Activated CD4-positive, alpha-beta memory T cell treated with anti-CD3 and anti-CD28 coated beads for 36 hours (primary cell): ENCODE measurements at places on chromosomes 4 and X.

- no peak for DNase-seq
Observed at GRCh38 chr4:64385220-64385619, 24.0 kb downstream of the TECRL start.

DNA sequence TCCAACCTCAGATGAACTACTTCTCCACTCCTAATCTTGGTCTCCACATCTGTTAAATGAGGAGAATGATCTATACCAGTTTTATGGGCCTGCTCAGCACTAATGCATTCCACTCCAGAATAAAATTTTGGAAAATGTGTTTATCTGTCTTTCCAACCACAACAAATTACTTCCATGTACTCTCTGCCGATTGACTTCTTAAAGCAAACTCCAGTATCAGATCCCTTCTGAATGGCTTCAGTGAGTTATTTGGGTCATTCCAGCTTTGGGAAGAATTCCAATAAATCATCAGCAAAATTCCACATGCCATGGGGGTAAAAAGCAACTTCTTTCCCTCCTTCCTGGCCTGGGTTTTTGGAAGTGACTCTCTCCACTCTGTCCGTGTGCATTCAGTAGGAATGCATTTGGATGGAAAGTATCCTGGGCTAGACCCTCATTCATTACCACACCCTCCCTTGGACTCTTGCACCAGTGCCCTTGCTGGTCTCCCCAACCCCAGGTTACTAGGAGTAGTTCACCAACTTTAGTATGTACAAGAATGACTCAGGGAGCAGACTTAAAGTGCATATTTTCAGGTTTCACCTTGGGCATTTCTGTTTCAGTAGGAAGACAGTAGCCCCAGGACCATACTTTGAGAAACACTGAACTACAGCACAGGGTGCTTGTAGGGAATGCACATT is 15.4 kb upstream of the ADH6 start:
- no peak for DNase-seq

GRCh38 chr4:110621839-110622751 is 782 bp downstream of the PITX2 start:
- no peak for DNase-seq

- DNase-seq, result no peak
Observed at GRCh38 chr4:99275885-99276284, 14.9 kb downstream of the ADH1A start.

GRCh38 chr4:3403348-3403906 is 38.3 kb upstream of the HGFAC start:
- DNase-seq, result no peak

- no peak for DNase-seq
Observed at GRCh38 chr4:48462363-48462762, 20.8 kb upstream of the SLC10A4 start.

- DNase-seq, result no peak
Observed at GRCh38 chrX:112678831-112679230, 907 bp downstream of the LHFPL1 start.

- no peak for DNase-seq
Observed at GRCh38 chr4:85774489-85774888, 299.5 kb downstream of the ARHGAP24 start.

- no peak for DNase-seq
Observed at GRCh38 chr4:148311526-148311925, 130.7 kb downstream of the NR3C2 start.

- DNase-seq, result no peak
Observed at GRCh38 chrX:23964191-23964590, 56.4 kb downstream of the CXorf58 start.

GRCh38 chr4:56314207-56314915 is 72.9 kb downstream of the AASDH start:
- no peak for DNase-seq

GRCh38 chr4:77183777-77184420 is 26.9 kb downstream of the CCNG2 start:
- no peak for DNase-seq

- no peak for DNase-seq
Observed at GRCh38 chr4:144402176-144402575, 243.8 kb upstream of the HHIP start.

DNA sequence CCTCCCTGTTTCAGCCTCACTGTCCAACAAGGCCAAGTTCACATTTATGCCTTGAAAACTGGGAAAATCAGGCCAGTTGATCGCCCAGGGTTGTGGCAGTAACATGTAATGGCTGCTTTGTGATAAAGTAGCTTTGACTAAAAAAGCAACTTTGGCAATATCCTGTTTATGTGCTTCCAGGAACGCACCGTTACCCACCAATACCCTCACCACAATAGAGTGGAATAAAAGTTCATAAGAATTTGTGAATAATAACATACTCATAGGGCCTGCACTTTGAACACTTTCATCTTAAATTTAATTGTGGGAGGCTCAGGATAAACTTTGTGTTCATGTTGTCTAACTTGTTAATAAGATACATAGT is 80.7 kb upstream of the MAML3 start:
- DNase-seq, result no peak

DNA sequence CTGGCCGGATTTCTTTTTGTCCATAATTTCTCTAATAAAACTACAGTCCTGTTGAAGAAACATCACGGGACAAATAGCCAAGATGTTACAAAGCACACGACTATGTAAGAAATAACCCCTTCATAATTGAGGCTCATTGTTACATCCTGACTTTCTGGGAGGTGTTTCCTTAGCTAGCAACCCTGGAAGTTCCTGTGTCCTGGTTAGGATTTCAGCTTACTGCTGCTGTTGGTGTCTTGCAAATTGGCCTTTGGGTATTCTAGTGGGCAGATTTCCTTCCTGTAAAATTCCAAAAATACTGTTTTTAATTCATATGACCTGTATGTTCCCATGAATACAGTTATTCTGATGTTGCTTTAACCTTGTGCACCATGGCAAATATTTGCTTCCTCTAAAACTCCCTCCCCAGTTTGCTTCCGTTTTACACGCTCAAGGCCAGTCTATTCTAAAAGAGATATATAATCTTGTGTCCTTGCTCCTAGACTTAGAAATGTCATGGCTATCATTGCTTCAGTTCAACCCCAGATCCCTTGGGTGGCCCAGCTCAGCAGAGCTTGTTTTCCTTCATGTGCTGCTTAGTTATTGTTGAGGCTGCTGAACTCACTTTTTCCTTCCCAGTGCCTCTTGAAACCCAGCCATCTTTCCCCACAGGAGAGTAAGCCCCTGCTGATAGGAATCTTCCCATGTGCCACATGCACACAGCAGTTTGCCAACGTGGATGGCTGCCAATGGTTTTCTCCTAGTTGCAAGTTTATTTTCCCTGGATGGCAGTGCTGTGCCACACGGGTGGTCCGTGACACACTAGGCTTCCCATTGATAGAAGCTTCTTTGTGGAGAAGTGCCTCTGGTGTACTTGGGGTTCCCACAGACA is 75.8 kb downstream of the TSPAN7 start:
- DNase-seq, result no peak

- DNase-seq, result no peak
Observed at GRCh38 chr4:86302251-86302650, 57.6 kb downstream of the MAPK10 start.

GRCh38 chr4:155338196-155338595 is 38.6 kb downstream of the MAP9 start:
- DNase-seq, result no peak

DNA sequence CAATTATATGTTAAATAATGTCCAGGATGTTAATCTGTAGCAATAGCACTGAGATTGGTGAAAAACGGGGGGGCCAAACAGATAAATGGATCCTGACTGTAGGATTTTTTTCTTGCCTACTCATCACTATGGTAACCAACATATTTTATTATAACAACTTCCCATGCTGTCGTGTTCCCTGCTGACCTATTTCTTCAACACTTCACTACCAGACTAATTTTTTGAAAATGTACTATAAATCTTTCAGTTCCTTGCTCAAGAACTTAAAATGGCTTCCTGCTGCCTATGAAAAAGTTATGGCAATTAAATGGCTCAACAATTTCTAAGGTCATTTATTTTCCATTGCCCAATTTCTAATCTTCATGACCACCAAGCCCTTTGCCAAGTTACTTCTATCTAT is 38.9 kb upstream of the CFAP47 start:
- DNase-seq, result no peak

DNA sequence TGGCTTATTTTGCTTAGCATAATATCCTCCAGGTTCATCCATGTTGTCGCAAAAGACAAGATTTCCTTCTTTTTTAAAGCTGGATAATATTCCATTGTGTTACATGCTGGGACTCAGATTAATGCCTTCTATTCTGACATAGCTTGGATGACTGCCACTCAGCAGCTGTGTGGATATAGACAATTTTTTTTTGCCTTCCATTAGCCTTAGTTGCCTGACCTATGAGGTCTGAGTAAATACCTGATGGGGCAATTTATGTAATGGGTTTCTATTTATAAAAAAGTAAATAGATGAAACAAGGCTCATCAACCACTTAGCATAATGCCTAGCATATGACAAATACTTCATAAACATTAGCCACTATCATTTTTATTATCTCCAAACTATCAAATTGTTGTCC is 515.4 kb downstream of the ZNF674 start:
- DNase-seq, result no peak

- no peak for DNase-seq
Observed at GRCh38 chrX:129638917-129639316, 15.8 kb downstream of the APLN start.

DNA sequence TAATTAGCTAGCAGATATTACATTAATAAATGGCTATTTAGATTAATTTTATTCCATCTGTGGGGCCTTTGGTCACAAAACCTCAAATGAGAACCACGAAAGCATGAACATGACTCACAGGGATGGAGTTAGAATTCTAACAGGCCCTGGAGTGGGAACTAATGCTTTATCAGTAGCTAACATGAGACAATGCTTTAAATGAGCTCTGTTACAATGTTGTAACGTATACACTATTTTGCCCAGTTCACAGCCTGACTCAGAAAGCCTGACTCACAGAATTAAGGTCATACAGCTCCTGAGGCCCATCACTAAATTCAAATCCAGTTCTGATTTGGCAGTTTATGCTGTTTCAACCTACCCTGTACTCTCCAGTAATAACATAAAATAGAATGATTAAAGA is 23.2 kb downstream of the VEGFC start:
- DNase-seq, result no peak
